ENCODE measurements at places on chromosomes 3 and 15. TPM values are rescaled to one million over a fixed set of nuclear protein-coding genes. Genes with fewer than 3 reads are reported as not detected.

DNA sequence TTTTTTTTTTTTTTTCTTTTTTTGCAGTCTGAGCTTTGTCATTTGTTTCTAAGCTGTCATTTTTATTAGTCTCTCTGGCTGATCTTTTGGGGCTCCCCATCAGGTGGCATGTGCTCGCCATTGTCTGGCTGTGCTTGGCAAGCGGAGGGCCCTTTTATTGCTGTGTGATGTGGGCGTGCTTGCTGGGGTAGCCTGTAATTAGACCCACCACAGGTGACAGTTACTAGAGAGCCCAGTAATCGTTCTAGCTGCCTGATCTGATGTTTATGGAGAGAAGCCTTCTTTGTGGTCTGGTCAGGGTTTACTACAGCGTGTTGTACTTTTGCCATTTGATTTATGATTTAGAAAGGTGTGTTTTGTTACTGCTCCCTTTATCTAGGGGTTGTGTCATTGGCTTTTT, 179.9 kb downstream of the MCTP2 start:
- H3K4me1 ChIP-seq, result no peaks in the 10 kb centered on the region
- DNase-seq, result no peak
- H3K27ac ChIP-seq, result no peak overlapping the region
- H3K36me3 ChIP-seq, result no peaks in the 10 kb centered on the region
- no peaks in the 10 kb centered on the region for H3K27me3 ChIP-seq
- no peak overlapping the region for H3K4me3 ChIP-seq

HESX1 gene
- not detected for total RNA-seq

GRM2 gene
- 1.9 TPM for total RNA-seq

ITIH1 gene
- not detected for total RNA-seq

GRCh38 chr3:13665582-13666226, 116.8 kb downstream of the FBLN2 start:
- no peaks in the 10 kb centered on the region for H3K36me3 ChIP-seq
- H3K27ac ChIP-seq, result no peak overlapping the region
- DNase-seq, result no peak
- H3K27me3 ChIP-seq, result no peaks in the 10 kb centered on the region

GRCh38 chr3:64414043-64414442, 188.8 kb upstream of the PRICKLE2 start:
- H3K36me3 ChIP-seq, result no peaks in the 10 kb centered on the region
- no peak for DNase-seq
- no peak overlapping the region for H3K4me3 ChIP-seq
- H3K27me3 ChIP-seq, result no peaks in the 10 kb centered on the region

GOLGA8S gene
- 0.35 TPM for total RNA-seq
